Stimulated activated CD4-positive, alpha-beta T cell treated with anti-CD3 and anti-CD28 coated beads, Interleukin-4, amount 100 ng/mL, for 1 hour (primary cell): ENCODE measurements at places on chromosomes 2 and 18.
A peak's percentile ranks its signal among the peaks of the same experiment; 100 is the strongest.

- DNase-seq, result no peak
Measured at GRCh38 chr2:234771980-234772732, 179.7 kb upstream of the SH3BP4 start.

DNA sequence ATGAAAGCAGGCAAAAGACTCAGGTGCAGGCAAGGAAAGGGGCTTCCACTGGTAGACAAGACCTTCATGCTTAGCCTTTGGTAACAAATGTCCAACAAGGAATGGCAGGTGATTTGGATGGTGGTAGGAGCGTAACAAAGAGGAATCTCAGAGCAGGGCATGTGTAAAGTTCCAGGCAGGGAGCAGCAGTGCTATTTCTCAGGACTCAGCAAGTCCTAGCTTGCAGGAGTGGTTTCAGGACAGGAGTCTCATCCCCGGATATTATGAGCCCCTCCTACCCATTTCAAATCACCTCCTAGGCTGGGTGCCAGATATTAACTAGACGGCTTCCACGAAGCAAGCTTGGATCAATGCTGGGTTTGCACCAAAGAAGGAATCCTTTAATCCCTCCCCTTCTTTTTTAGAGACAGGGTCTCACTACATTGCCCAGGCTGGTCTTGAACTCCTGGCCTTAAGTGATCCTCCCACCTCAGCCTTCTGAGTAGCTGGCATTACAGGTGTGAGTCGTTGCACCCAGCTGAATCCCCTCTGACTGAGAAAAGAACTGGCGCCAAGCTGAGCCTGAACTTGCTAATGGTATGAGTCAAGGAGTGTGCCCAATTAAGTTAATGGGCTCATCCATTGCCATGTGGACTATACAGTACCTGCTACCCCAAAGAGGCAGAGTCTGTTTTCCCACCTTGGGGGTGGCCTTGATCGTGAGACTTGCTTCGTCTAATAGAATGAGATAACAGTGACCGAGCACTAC lies 190.3 kb downstream of the ARL4C start:
- DNase-seq, result no peak

DNA sequence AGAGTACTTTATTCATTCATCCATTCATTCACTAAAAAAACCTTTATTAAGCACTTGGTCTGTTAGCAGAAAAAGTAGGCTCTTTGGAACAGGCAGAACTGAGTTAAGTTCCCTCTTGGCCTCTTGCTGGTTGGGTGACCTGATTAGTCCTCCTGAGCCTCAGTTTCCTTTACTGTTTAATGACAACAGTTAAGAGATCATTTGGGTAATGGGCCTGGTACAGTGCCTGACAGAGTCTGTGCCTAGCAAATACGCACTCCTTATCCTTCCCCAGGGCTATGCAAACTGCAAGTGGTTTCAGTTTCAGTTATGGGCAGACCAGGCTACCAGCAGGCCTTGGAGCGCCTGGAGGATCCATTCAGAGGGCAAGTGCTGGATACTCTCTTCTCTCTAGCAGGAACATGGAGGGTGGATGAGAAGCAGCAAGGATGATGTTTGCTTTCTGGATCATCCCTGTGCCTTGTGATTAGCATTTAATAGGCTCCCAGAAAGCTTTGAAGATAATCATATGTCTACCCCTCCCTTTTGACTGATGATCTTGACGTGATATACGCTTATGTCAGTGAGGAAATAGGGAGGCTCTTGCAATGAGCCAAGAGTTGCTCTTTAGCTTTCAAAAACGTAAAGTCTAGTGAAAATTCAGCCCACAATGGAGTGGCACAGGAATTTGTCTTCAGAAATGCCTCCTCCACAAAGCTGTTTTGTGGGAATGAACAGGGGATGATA lies 12.4 kb upstream of the TAF1B start:
- no peak for DNase-seq

GRCh38 chr2:780002-780401 lies 102.8 kb upstream of the TMEM18 start:
- DNase-seq, result no peak

GRCh38 chr2:26298638-26299393 lies 47.1 kb upstream of the SELENOI start:
- DNase-seq, result peak; percentile 32

DNA sequence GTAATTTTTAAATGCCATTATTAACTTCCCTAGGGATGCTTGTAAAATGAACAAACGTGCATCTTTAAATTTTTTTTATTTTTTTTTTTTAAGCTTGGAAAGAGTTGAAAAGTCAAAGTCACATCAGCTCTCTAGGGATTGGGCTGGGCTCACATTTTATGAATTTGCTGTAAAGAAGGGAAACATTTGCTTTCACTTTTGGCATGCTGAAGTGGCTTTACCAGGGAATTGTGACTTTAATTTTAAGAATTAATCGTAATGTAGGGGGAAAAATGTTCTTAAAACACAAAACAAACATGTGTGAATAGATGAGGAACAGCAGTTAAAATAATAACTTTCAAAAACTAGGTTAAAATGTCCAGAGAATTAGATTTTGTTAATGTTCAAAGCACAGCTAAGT lies 123.0 kb downstream of the AGAP1 start:
- no peak for DNase-seq

DNA sequence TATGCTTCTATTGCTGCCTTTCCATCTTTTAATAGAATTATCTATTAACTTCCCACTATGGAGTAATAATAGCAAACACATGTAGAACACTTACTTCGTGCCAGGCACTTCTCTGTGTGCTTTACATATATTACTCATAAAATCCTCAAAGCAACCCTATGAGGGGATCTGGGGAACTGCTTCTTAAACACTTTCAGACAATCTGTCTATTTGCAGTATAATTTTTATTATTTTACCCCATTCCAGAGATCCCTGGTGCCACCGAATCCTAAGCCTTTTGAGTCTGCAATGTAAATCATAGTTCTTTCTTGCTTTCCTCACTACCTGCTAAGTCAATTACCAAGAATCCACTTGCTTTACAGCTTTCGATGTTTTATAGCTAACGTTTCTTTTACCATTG lies 25.6 kb upstream of the GCFC2 start:
- DNase-seq, result no peak

DNA sequence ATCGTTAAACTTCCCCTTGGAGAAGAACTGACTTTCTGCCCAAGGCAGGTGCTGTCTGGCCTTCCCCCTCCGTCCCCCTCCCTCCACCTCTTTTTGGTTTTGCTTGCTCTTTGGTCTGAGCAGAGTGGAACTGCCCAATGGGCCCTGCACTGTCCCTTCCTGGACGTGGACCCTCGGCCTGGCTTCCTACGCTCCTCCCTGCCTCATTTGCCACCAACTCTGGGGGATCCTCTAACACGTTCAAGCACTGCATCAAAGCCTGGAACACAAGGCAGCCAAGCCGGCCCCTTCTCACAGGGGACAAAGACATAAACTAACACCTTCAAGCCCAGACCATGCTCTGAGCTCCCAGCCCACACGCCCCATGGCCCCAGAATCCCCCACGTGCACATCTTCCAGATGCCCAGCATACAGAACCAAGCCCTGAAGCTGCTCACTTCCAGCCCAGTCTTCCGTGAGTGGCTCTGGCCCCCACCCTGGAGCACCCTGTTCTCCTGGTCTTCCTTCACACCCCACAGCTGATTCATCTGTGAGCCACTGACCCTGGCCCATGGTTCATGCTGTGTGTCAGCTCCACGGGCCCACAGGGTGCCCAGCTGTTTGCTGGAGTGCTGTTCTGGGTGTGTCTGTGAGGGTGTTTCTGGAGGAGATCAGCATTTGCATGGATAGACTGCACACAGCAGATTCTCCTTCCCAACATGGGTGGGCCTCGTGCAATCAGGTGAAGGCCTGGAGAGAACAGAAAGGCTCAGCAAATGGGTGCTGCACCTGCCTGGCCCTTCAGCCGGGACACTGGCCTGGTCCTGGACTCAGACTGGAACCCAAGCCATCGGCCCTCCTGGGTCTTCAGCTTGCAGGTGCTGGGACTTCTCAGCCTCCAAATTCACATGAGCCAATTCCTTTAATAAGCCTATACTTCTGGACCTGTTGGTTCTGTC lies 247.1 kb upstream of the SALL3 start:
- no peak for DNase-seq

DNA sequence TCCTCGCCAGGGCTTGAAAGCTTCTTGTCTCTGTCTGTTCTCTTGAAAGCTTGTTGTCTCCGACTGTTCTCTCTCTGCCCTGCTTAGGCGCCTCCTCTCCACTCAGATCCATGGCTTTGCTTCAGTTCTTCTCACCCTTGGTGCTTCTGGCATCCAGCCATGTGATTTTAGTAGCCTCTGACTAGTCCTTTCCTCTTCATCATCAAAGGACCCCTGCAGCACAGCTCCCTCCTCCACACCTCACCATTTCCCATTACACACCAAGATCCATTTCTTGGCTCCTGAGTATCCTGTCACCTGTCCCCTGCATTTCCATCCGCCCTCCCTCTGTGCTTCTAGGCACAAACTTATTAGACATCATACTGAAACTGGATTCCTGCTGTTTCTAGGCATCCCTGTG lies 59.4 kb downstream of the ZNF236 start:
- no peak for DNase-seq

DNA sequence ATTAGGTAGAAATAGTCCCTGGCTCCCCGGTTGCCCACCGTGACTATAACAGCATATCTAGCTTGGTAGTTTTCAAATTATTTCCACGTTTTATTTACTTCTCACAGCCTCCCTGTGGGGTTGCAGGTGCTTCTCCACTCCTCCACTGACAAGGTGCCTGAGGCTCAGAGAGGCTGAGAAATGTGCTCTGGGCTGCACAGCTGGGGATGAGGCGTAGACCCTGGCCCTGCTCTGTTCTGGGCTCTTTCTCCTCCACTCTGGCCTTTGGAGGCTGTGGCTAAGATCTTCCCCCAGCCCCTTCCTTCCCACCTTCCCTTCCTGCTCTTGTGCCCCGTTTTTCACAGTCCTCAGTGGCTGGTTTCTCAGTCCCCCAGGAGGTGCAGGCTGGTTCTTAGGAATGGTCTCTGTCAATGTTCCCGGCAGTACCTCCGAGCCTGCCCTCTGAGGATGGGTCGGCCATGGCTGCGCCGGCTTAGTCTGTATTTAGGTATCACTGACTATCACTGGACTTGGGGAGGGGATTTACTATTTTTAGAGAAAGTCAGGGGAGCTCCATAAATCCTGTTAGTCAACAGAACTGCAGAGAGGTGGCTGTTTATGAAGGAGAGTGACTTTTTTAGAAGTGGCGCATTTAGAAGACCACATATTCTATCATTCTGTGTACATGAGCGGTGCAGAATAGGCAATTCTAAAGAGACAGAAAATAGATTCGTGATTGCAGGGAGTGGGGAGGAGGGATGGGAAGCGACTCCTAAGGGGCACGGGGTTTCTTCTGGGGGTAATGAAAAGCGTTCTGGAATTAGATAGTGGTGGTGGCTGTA lies 35.0 kb downstream of the HPCAL1 start:
- DNase-seq, result no peak

GRCh38 chr2:120912101-120912985 lies 176.7 kb downstream of the GLI2 start:
- no peak for DNase-seq

DNA sequence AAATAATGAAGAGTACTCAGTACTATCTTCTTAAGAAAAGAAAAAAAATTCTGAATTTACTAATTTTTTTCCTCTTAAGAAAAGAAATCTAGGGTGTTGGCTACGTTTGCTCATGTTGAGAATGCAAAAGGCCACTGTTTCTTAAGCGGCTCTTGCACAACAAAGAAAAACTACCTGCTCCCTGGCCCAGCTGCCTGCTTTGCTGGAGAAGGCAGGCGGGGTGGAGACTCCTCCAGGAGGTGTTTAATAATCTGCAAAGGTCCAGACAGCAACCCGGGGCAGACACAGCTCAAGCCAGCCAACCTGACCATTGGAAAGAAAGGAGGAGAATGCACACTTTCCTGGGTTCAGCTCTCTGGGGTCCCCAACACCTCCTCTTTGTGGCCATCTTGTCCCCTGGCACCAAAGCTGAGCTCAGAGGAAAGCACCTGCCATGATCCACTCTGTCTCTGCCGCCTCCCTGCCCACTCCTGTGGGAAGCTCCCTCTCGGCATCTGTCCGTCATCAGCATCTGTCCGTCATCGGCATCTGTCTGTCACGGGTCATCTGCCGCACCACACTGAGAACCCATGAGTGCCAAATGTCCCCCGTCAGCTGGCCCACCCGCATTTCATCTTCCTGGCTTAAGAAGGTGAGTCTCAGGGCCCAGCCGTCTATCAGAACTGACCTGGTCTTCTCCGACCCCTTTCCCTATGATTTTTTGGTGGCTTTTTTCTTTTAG lies 11.9 kb downstream of the ZNF516 start:
- no peak for DNase-seq

- no peak for DNase-seq
Measured at GRCh38 chr2:182499706-182500470, 73.1 kb upstream of the PDE1A start.

DNA sequence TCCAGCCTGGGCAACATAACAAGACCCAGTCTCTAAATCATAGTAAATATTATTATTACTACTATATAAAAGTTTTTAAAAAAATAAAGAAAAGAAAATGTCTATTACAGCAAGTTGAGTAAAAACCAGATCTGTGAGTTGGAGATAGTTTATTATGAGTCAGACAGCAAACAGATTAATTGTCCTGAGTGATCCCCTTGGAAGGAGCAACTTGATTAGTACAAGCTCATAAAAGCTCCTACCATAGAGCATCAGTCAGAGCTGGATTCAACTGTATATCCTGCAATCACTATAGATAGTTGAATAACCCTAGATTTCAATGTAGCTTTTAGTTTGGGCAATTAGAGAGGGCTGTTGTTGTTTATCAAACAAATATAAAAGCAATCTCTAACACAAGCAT lies 84.1 kb downstream of the TRABD2A start:
- DNase-seq, result no peak

DNA sequence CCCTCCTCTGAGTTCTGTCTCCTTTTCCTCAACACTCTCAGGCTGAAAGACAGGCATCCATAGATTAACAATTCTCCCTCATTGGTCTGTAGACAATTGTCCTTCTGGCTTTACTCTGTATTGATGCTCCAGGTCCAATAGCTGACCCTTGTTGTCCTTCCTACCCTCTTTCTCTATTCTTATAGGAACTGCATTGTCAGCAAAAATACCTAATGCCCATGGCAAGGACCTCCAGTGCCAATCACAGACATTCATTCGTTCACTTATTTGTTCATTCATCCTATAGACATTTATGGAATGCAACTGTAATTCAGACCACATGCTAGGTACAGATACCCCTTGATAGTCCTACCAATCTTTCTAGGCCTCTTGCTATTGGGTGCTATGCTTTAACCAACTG lies 69.8 kb upstream of the DTNA start:
- DNase-seq, result no peak

- DNase-seq, result no peak
Measured at GRCh38 chr18:51350081-51350480, 152.6 kb upstream of the MEX3C start.

GRCh38 chr2:38665854-38666555 lies at the start of gene GALM:
Gene GALM, plus strand, starts transcription at chr2:38666114. Its CDS starts 48 bp downstream, at chr2:38666162.
- peak; percentile 54 for DNase-seq

GRCh38 chr2:144156736-144157640 lies 362.9 kb downstream of the ZEB2 start:
- DNase-seq, result no peak

DNA sequence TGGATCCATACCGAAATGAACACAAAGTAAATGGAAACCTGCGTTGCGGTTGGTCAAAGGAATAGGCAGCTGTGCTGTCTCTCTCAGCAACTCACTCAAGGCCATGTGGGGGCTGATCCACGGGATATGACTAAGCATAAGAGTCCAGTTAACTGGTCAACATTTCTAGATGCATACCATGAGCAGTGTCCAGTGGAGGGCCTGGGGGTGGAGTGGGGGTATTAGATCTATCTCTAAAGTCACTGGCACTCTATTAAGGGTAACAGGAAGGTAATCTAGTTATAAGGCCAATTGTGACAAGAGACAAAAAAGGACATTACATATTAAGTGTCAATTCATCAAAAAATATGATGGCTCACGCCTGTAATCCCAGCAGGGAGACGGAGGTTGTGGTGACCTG lies 136.8 kb downstream of the TTC32 start:
- no peak for DNase-seq
